A673 (cell line): ENCODE measurements at places on chromosomes 7 and 10. TPM values are rescaled to one million over a fixed set of nuclear protein-coding genes. Genes with fewer than 3 reads are reported as not detected.

GRCh38 chr7:66664590-66665293, 36.1 kb downstream of the KCTD7 start:
- DNase-seq, result no peak

GRCh38 chr10:11760861-11761260, 18.7 kb downstream of the ECHDC3 start:
- DNase-seq, result no peak

The OR9A2 gene
- total RNA-seq, result not detected in 2 replicates

The TMEM236 gene
- total RNA-seq, result 0.06 and 0.13 TPM in 2 replicates

- no peak for DNase-seq
These were observed 14.7 kb upstream of the MTPN start for GRCh38 chr7:135991906-135992305.

DNA sequence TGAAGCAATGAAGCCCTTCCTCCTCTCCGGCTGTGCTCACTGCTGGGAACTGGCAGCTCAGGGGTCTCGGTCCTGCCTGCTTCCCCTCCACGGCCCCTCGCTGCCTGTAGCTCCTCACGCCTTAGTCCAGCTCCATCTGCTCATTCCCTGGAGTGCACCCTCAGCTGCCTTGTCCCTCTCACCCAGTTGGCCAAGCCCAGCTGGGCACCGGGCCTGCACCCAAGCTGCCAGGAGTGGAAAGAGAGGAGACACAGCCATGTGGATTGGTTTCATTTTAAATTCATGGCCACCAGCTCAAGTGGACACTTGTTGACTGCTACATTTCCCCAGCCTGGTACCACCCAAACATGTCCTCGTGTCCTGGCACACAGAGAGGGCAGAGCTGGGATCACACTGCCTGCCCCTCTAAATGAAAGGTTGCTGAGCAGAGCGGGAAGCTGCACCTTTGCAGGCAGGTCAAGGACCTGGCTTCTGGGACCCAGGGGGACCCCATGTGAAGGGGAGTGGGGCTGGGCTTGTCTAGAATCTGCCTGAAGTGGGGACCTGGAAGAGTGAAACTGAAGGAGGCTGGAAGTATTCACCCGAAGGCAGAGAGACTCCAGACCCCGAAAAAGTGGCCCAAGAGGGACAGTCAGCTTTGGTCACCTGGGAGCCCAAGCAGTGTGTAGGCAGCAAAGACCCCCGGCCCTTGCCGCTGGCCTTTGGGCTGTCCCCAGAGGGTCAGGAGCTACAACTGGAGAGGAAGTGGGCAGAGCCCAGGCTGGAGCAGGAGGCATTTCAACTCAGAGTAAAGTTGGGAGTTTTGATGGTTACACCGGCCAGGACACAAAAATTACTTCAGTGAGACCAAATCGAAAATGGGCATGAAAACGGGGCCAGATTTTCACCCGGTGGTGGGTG, 15.0 kb upstream of the BNIP3 start:
- DNase-seq, result no peak

- DNase-seq, result no peak
These were observed 26.8 kb upstream of the PSAP start for GRCh38 chr10:71877821-71878220.

GRCh38 chr10:12417331-12417730, 68.0 kb downstream of the CAMK1D start:
- DNase-seq, result no peak

GRCh38 chr10:75959209-75959608, 527.8 kb downstream of the LRMDA start:
- DNase-seq, result no peak

DNA sequence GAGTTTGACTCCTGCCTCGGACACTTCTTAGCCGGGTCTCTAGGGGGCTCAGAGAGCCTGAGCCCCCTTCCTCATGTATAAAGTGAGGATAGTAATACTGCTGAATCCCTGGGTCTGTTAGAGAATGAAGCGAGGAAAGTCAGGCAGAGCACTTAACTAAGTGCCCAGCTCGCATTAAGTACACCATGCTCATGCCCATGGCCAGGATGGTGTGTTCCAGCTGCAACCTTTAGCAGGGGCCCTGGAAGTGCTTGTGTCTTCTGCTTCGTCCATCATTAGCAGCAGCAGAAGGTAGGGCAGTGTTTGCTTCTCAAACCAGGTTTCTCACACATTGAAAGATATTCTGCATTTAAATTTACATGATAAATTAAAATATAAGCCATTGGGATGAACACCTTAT, 27.3 kb upstream of the WDFY4 start:
- DNase-seq, result no peak

DNA sequence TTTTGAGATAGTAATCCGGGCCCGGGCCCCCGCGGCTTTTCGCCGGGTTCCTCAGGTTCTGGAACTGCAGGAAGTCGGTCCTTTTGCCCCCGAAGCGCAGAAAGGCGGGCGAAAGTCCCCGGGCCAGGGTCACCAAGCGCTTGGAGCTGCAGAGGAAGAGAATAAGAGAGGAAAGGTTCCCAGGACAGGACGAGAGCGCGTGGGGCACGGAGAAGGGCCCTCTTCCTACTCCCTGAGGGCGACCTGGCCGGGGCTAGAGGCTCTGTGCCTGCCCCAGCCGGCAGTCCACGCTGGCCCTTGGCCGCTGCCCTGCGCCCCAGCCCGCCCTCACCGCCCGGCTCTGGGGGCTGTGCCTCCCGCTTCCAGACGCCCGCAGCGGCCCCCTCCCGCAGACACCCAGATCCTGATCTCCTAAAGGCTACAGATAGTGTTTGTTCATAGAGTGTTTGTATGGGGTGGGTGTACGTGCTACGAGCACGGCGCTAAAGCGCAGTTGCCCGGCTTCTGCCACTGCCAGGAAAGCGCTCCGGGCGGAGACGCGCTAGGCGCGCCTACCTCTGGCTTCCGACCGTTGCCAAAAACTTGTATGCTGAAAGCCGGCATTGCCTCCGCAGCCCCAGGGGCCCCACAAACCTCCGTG, 3.2 kb downstream of the HPSE2 start:
- DNase-seq, result peak; percentile 15
